Suppressor macrophage treated with lipopolysaccharide for 1 hour (primary cell): ENCODE measurements at places on chromosomes 13 and 19.
A peak's percentile ranks its signal among the peaks of the same experiment; 100 is the strongest.

GRCh38 chr13:75445717-75446499 lies 36.1 kb downstream of the TBC1D4 start:
- no peak for DNase-seq

DNA sequence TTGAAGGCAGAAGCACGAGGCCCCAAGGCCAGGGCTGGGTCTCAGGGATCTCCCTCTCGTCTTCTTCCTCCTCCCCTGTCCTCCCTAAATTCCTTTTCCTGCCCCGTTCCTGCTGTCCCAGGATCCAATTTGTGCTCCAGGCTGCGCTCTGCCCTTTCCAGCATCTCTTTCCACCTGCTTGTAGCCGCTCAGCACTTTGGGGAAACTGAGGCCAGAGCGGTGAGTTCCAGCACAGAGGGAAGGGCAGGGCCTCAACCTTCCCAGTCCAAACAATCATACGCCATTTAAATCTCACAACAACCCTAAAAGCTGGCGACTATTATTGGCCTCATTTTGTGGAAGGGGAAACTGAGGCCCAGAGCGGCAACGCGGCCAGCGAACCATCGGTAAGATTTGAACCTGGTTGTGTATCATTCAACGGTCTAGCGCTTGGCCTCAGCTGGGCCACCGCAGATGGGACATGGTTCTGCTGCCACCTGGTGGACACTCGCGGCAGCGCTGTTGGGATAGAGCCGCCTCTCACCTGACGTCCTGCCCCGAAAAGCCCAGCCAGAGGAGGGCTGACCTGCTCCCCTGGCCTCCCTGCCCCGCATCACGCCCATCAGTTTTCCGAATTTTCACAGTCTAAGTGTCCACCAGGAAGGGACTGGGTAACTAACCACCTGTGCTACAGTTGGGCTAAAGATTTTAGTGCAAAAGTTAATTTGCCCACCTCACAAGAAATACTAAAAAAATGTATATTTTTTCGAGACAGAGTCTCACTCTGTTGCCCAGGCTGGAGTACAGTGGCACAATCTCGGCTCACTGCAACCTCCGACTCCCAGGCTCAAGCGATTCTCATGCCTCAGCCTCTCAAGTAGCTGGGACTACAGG lies 4.2 kb upstream of the RPL18A start:
- peak; percentile 84 for DNase-seq

- DNase-seq = no peak
These were observed 347.5 kb downstream of the GPC5 start for GRCh38 chr13:91745967-91746366.

DNA sequence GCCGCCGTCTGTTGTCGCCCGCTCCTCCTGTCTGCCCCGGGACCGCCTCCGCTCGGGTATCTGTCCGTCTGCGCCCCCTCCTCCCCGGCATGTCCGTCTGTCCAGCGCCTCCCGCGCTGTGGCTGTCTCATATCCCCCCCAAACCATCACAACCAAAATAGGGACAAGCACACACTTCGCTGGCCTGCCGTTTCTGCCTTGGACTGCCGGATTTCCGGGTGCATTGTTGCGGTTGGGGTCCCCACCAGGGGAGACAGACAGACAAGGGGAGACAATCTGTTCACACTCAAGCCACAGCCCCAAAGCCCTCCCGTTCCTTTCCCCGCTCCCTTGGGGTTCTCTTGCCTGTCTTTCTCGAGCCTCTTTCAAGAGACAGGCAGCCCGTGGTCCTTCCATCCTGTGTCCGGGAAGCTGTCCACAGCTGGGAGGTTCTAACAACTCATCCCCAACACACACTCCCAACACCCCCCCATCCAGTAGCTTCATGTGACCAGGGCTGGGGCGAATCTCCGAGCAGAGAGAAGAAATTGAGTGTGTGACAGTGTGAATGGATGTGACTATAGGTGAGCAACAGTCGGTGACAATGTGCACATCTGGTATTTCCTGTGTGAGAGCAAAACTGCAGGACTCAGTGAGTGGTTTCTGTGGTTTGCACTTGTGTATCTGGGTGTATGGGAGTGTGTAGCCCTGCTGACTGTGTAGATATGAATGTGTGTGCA lies 16.5 kb upstream of the FOSB start:
- no peak for DNase-seq

DNA sequence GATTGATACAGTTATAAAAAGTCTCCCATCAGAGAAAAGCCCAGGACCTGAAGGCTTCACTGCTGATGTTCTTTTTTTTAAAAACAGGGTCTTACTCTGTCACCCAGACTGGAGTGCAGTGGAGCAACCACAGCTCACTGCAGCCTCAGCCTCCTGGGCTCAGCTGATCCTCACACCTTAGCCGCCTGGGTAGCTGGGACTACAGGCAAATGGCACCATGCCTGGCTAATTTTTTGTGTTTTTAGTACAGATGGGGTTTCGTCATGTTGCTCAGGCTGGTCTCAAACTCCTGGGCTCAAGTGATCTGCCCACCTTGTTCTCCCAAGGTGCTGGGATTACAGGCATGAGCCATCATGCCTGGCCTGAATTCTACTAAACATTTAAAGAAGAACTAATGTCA lies 33.1 kb downstream of the TEX29 start:
- no peak for DNase-seq

- peak; percentile 14 for DNase-seq
These were observed 40.5 kb downstream of the DZIP1 start for GRCh38 chr13:95603887-95604555.

DNA sequence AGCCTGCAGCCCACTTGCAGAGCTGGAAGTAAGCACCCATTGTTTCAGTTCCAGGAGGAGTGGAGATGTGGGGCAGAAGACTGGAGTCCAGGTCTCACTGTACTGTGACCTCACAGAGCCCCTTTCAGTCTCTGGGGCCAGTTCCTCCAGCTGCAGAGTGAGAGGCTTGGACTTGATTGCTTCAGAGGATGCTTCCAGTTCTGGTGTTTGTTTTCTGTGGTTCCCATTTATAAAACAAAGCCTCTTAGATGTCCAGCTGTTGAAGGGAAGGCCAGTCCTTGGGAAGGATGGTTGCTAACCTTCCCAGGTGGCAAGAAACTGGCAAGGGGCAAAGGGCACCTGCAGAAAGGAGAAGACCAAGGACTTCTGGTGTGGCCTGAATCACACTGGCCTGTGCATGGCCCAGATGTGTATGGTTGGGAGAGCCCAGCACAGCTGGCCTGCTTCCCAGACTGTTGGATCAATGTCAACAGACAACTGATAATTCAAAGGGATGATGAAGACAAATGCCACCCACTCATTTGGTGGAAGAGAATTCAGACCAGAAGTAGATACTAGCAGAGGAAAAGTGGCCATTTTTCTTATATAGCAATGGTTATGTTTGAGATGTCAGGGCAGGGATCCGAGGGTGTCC lies 218.5 kb downstream of the ZNF536 start:
- no peak for DNase-seq

DNA sequence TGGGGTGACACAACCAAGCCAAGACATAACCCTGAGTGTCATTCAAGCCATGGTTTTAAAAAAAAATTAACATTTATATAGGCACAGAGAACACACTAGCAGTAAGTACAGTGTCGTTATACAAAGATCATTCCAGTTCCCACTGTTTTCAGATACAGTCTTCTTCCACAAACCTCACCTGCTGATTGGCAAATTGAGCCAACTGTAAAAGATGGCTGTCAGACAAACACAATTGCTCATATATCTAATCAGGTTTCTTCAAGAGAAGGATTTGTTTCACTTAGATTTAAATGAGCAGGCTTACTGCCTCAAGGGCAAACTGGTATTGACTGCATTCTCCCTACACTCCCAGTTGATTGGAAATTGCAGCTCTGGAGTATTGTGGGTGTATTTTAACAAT lies 308.9 kb downstream of the RBM26 start:
- DNase-seq = no peak

DNA sequence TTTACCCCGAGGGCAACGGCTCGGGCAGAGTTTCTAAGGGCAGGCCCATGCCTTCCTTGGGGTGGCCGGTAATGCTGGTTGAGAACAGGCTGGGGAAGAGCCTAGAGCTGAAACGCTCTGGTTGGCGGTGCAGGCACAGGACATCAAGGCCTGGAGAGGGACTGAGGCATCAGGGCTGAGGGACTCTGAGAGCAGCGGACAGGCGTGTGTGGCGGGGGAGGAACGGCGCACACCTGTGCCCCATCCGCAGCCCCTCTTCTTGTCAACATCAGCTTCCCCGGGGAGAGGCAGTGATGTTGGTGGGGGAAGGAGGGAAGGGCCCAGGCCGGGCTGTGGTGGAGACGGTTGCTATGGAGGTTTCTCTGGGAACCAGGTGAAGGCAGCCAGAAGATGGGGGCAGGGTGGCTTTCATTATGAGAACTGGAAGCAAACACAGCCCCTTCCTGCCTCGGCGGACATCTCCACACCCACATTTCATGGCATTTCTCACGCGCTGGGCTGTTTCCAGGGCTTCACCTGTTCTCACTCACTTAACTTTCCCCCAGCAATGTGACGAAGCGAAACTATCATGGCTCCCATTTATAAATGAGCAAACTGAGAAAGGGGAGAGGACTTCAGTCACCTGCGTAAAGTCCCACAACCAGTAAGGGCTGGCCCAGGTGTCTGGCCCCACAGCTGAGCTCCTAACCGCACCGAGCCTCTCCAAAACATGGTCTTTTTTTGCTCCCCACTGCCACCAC lies 8.2 kb upstream of the ATF5 start:
- DNase-seq = no peak

GRCh38 chr19:8609279-8610040 lies 1.1 kb downstream of the ADAMTS10 start:
- peak; percentile 61 for DNase-seq

DNA sequence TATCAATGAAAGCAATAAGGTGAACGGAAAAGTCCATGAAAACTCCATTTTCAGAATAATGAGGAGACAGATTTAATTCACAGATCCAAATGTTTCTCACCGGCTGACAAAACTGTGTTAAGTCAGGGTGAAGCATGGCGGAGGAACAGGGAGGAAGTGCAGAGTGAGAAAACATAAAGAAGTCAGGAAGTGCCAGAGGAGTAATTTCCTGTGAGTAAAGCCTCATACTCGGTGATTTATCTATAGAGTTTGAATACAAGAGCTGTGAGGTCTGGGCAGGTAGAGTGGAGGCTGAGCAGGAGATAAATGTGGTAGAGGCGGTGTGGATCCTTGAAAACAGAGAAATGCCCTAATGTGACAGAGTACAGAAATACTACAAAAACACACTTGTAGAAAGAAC lies 11.4 kb downstream of the CARD8 start:
- peak; percentile 56 for DNase-seq
